ENCODE measurements at places on chromosomes 3 and 15.

DNA sequence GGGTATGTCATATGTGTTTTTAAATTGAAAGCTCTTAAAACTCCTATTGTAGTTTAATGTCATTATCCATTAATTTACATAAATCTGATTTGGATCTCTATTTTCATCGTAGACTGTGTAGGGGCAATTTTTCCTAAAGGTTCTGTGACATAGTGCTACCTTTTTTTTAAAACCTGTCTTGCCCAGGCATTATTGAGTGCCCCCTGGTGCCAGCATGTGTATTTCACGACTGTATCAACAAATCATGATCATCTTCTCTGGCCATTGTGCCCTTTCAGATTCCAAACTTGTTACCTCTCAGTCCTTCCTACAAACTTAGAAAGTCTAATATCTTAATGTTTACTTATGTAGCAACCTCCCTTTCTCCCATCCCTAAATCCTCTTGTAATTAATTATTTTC lies 97.2 kb upstream of the FLNB start:
- DNase-seq = peak; percentile 22

GRCh38 chr15:67013696-67014095 lies 51.7 kb upstream of the SMAD3 start:
- no peak for DNase-seq

GRCh38 chr15:83398626-83399025 lies 48.5 kb upstream of the SH3GL3 start:
- no peak for DNase-seq

GRCh38 chr15:76056931-76057330 lies 2.9 kb upstream of the TMEM266 start:
- DNase-seq = no peak

DNA sequence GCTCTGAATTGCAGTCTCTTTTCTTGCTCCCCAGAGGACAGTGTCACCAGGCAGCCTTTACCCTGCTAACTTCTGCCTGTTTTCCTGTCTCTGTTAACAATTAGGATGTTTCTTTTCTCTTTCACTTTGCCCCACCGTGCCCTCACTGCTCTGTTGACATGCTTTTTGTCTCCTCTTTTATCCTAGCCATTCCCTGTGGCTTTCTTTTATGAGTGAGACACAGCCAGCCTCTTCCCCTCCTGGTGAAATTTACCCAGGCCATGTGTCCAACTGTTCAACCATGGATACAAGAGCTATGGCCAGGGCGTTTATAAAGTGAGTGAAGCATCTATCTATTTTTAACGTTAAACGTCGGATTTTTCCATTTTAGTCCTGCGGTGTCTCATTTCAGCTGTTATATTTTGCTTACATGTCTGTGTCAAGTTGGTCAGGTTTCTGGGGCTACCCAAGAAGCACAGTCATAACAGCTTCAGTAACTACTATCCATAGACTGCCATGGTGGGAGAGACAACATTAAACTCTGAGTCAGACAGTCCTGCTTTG lies 443.2 kb upstream of the AZI2 start:
- no peak for DNase-seq

DNA sequence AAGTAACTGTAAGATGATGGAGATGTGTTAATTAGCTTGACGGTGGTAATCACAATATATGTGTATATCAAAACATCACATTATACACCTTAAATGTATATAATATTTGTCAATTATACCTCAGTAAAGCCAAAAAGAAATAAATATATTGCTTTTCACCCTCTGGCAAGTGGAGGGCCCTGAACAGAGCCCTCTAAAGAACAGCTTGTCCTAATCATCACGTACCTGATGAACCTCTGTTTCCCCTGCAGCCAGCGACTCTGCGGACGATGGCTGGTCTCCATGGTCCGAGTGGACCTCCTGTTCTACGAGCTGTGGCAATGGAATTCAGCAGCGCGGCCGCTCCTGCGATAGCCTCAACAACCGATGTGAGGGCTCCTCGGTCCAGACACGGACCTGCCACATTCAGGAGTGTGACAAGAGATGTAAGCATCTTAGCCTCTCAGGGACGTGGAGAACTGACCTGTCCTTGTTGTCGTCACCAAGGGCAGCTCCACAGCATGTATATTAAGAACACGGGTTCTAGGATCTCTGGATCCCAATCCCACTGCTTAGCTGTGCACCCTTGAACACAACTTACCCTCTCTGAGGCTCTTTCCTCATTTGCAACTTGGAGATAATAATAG lies 6.3 kb downstream of the THBS1 start:
- DNase-seq = no peak

DNA sequence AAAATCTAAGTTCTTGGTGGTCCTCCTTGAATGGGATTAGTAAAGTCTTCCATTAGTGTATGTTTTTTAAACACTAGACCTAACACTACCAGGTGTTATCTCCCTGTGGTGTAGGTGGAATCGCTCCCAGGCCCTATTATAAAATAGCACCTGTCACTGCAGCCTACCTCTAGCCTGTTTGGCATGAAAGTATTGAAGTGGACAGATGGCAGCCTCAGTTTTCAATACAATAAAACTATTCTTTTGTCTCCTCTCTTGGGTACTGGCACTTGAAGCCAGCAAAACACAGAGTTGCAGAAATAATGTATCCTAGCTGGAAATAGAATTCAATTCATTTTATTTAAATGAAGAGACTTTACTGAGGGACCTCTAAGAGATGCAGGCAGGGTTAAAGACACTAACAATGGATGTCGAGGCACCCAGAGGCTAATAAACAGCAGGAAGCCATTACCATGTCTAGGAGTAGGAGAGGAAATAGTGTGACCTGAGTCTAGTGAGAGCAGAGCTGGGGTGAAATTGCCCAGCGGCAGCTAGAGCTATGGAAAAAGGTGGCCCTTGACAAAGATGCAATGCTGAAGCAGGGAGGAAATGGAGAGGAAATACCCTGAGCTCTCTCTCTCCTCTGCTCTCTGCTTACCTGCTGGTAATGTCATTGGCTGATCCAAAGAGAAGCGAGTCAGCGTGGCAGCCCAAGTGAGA lies 49.1 kb upstream of the TMEM158 start:
- no peak for DNase-seq

GRCh38 chr3:127019449-127019848 lies 36.5 kb downstream of the PLXNA1 start:
- DNase-seq = no peak

GRCh38 chr3:13134879-13135206 lies 61.6 kb upstream of the IQSEC1 start:
- DNase-seq = no peak

DNA sequence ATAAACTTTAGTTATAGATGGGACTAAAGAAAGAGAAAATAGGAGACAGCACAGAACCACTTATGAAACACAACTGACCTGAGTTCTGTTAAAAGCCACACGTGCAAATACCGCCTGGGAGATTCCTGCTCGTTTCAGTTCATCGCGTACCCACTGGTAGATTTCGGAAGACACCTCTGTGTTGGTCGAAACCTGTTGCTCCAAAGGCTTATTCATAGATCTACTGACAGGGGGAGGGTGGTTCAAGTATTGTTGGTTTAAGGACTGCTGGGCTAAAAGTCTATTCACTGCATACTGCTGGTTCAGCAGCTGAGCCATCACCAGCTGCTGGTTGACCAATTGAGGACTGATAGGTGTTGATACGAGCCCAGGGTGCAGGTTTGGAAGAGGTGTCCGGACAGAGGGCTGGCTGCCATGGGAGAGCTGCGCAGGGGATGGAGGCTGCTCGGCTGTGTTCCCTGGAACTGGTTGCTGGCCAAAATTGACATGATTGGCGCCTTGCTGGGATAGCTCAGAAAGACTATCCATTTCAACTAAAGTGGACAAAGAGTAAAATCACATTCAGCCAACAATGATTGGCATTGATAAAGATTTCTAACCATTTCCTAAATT lies 30.6 kb downstream of the SATB1 start:
- no peak for DNase-seq
